Right cardiac atrium (tissue), 5 donors: ENCODE measurements at places on chromosomes 12 and 14. TPM values are rescaled to one million over a fixed set of nuclear protein-coding genes. Genes with fewer than 3 reads are reported as not detected.

ART4 gene
- 13.2 TPM for total RNA-seq

MYO1H gene
- total RNA-seq = 0.31 TPM

GRCh38 chr14:92026548-92027190, 13.2 kb downstream of the TRIP11 start:
- no peak for DNase-seq

DNA sequence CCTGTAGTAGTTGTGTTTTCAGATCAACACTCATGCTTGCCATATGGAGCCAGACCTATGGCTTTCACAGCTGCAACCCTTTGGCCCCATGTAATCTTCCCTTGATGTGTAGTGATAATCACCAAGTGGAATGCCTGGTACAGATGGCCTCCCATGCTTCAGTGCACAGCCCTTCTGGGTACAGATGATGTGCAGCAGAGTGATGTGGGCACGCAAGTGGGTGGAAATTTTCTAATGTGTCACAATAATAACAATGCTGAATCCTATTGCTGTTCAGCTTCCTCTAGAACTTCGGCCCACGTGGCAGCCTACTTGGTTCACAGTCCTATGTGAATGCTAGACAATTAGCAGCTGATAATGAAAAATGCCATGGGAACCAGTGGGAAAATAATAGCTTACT, 188.1 kb downstream of the SNAPC1 start:
- DNase-seq = no peak

DNA sequence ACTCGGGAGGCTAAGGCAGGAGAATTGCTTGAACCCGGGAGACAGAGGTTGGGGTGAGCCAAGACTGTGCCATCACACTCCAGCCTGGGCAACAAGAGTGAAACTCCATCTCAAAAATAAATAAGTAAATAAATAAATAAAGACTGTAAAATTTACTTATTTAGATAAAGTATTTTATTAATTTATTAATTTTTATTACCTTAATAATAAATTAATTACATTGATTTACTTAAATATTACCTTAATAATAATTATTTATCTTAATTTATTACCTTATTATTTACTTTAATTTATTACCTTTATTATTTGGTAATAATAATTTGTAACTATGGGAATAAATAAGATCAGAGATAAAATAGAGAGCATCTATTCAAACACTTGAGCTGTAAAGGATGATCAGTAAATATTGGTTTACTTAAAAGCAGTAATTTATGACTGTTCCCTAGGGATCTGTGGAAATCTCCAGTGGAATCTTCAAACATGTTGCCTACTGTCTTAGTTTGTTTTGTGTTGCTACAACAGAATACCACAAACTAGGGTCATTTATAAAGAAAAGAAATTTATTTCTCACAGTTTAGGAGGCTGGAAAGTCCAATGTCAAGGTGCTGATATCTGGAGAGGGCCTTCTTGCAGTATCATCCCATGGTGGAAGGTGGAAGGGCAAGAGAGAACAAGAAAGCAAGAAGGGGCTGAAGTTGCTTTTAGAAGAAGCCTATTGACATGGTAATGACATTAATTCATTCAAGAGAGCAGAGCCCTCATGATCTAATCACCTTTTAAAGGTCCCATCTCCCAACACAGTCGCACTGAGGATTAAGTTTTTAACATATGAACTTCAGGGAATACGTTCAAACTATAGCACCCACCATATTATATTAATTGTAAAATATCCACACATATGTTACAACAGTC, 37.1 kb downstream of the SOCS2 start:
- DNase-seq = no peak

- no peak for DNase-seq
Observed at GRCh38 chr12:130266751-130267150, 70.9 kb upstream of the PIWIL1 start.

KLRF1 gene
- total RNA-seq = 0.28 TPM

GRCh38 chr12:105413911-105414487, 83.5 kb downstream of the C12orf75 start:
- DNase-seq = no peak

GRCh38 chr12:21502872-21503271, 1.3 kb downstream of the GOLT1B start:
- DNase-seq = no peak

CDCA3 gene
- 1.2 TPM for total RNA-seq

DNA sequence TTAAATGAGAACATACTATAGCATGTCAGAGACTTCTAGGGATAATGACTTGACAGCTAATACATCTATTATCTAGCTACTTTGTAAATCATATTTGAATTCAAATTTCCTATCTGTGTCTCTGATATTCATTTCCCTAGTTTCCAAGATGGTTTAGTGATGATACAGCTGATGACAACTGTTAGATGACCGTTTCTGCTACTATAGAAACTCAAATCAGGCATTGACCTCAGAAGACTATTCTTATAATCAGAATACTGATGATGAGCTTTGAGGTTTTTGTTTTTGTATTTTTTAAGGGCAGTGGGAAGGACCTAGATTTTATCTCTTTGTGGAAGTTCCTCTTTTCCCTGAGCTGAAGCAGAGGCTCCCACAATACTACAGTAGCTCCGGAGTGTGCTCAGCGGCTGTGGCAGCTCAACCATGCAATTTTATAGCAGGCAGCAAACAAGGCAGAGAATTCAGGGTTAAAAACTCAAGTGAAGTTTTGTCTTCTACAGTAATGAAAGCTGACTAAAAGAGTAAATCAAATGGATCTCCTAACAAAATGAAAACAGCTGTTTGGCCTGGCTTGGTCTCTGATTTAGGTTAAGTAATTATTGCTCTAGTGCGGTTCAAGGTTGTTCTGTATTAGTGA, 145.1 kb downstream of the SLC25A21 start:
- no peak for DNase-seq

NYNRIN gene
- 12.0 TPM for total RNA-seq

DNA sequence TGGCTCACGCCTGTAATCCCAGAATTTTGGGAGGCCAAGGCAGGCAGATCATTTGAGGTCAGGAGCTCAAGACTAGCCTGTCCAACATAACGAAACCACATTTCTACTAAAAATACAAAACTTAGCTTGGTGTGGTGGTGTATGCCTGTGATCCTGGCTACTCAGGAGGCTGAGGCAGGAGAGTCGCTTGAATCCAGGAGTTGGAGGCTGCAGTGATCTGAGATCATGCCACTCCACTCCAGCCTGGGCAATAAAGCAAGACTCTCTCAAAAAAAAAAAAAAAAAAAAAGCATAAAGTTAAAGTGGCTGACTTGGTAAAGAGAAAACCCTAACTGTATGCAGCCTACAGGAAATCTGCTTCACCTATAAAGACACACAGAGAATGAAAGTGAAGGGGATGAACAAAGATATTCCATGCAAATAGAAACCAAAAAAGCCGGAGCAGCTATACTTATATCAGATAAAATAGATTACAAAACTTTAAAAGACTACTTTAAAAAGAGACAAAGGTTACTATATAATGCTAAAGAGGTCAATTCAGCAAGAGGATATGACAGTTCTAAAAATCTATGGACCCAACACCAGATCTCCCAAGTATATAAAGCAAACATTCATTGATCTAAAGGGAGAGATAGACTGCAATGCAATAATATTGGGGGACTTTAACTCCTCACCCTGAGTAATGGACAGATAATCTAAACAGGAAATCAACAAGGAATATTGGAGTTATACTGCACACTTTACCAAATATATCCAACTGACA, 4.1 kb downstream of the CLEC2B start:
- DNase-seq = no peak

- DNase-seq = no peak
Observed at GRCh38 chr12:77625441-77625840, 205.3 kb upstream of the NAV3 start.

DNA sequence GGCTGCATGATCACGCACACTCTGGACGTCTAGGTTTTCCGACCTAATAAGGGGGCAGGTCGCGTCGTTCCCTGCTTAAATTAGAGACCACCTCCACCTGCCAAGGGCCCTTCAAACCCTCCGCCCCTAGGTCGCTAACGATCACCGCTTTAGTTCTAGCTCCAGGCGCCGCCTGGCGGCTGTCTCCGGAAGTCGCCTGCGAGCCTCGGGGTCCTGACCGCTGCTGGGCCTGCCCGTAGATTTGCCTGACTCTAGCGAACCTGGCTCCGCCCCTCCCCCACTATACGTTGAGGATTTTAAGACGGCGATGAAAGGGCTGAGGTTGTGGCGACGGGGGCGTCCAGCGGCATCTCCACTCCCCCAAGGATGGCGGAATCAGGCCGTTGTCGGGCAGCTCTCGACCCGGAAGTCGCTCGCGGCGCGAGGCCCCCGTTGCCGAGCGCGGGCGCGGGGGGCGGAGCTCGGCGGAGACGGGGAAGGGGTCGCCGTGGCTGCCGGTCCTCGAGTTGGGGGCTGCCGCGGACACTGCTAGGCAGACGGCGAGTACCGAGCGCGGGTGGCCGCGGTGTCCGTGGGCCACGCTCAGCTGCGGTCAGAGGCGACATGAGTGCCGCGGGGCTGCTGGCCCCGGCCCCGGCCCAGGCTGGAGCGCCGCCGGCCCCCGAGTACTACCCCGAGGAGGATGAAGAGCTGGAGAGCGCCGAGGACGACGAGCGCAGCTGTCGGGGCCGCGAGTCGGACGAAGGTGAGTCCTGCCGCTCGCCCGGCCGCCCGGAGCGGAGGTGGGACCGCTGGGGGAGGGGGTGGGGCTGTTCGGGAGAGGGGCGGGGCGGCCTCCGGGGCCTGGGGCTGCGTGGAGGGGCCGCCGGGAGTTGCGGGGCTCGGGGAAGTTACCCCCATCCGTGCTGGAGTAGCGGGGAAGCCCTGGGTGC, at the start of gene SUDS3:
Gene SUDS3 (plus strand): TSS at position 467 of the 932 bp plus-strand sequence. CDS start 137 bp downstream, at position 604.
- peak; percentile 90 for DNase-seq

DNA sequence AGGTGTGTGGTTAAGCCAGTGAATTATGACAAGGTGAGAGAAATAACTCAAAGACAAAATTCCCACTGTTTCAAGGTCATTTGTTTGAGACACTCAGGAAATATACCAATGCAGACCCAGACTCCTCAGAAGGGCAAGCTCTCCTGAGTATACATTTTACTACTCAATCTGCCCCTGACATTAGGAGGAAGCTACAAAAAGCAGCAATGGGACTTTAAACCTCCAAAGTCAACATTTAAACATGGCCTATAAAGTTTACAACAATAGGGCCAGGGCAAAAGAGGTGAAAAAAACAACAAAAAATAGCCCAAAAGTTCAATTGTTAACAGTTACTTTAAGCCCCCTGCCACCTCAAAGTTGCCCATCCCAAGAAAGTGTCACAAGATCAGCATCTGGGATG, 19.5 kb upstream of the PEX5 start:
- no peak for DNase-seq

DNA sequence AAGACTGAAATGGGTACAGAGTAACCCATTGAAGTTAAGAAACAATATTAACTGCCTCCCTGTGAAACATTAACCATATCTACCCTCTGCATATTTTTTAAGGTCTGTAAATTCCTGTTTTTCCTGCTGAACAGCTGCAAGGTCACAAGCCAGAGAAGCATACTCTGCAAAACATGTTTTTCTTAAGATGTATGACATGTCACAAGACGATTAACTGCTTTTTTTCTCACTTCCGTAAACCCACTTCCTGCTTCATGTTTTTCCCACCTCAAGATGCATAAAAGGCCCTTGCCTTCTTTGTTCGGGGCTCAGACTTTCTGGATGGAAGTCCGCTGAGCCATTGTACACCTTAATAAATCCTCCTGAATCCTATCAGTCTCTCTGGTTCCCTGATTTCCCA, 504.7 kb upstream of the MIS18BP1 start:
- DNase-seq = no peak

DNA sequence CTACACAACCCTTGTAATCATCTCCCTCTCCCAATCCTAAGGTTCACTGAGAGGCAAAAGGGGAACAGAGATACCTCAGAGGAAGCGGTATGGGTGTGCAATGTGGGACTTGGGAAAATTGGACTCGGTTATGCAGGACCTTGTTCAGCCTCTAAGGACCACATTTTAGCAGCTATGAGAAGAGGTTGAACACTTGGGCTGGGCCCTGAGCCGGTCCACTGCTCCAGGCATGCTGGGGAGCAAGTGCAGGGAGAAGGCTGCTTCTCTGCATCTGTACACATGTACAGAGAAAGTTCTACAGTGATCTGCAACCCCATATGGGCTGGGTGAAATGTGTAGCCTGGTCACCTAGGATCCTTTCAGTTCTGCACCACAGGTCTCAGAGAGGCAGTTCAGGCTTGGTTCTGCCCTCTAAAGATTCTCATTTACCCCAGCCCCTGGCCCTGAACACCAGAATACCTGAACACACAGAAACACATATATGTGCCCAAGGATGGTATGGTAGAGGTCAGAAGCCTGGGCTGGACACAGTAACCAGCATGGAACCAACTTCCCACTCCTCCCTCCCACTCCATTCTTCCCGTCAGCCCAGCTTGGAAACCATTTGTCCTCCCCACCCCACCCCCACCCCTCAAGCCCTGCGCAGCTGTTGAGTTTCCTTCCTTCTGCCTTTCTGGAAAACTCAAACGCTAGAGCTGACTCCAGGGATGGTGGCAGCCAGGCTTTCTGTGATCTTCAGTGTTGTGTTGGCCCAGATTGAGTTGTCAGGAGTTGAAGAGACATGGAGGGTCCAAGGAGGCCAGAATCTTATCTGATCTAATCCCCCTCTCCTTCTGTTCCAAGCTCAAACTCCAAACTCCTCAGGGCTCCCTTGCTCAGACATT, 10.4 kb downstream of the HOXC5 start:
- no peak for DNase-seq

DNA sequence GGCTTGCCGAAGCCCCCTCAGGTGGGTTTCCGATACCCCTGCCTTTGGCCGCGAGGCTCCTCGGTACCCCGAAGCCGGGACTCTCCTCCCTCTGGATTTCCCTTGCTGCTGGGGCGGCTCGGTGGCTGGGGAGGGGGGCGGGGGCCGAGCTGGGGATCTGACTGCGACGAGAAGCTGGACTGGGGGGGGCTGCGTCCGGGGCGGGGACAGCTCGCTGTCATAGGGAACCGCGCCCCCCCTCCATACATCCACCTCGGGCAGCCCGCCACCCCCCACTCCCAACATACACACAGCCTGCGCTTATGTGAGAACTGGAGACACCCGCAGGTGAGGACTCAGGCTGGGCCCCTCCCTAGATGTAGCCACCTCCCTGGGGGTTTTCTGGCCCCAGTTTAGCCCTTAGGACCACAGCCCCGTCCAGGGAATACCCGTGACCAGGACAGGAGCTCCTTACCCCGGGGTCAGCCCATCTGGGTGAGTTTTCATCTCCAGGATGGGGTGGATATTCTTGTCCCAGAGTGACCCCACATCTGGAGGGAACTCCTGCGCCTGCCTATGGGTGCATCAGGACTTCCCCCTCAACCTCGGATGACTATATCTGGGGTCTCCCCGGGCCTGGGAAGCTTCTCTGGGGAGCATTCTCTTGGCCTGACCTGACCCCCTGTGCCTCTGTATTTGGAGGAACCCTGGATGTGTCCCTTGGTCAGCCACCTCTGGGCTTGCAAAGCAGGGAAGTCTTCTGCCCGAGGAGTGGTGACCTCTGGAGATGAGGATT, 687 bp downstream of the ASIC1 start:
- DNase-seq = no peak

CEP290 gene
- 7.8 TPM for total RNA-seq
